Stimulated activated CD4-positive, alpha-beta T cell treated with anti-CD3 and anti-CD28 coated beads, TNF-alpha, amount 100 ng/mL, for 24 hours (primary cell): ENCODE measurements at places on chromosomes 1 and 21.

DNA sequence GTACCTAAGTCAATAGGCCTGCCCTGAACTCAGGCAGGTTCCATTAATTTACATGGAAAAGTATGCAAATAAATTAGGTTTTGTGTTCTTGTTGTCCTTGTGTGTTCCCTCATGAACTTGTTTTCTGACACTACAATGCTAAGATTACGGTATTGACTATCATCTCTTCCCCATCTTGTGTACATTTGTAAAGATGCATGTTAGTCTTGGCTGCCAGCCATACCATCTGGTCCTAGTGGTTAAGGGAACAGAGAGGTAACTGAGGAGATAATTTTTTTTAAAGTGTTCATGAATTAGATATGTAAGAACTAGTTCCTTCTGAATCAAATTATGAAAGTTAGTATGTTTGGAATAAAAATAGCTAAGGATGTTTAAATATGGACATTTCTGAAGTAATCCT is 167.6 kb upstream of the ADAMTS5 start:
- DNase-seq, result no peak

GRCh38 chr21:45601551-45601950 is 42.0 kb upstream of the PCBP3 start:
- no peak for DNase-seq

DNA sequence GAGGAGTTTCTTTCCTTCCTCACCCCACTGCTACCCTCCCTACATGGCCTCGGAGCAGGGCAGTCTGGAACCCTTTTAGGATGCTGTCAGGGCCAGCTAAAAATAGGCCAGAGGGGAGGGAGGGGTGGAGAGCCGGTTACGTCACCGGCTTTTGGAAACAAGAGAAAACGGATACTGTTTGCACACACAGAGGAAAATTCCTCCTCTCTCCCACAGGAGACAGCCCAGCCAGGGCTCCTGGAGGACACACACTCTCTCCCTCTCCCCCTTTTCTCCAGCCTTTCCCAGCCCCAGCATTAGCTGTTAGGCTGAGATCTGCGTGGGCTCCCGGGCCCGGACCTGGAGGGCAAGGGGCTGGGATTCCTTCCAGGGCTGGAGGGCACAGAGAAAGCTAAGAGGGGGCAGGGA is 20.0 kb upstream of the ALDH4A1 start:
- DNase-seq, result no peak

DNA sequence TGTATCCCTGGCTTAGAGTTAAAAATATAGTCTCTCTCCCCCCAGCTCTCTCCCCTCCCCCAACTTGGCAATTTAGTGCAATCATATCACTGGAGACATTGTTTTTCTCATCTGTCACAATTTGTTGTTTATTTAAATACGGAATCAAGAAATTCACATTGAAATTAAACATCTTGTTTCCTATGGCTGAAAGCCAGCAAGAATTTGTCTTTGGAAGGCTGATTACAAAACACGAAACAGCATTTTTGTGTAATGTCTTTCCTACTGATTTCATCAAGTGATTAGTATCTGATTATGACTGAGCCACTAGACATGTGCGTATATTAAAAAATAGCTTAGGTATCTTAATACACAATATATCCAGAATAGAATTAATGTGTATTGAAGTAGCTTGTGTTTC is 119.7 kb downstream of the LYPLAL1 start:
- DNase-seq, result no peak

DNA sequence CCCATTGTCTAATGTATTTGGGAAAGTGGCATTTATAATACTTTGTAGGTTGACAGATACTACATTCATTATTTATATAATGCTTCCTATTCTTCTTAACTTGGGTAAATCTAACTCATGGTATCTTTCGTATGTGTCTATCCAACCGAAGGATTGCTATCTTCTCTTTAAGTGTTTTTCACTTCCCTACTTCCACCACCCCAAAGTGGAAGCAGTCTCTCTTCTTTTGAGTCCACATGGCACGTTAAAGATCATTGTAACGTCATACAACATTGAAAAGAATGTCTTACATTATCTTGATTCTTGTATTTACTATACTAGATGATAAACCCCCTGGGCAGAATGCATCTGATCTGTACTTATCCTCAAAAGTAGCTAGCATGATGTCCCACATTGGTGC is 21.2 kb downstream of the ATP1A1 start:
- DNase-seq, result no peak

DNA sequence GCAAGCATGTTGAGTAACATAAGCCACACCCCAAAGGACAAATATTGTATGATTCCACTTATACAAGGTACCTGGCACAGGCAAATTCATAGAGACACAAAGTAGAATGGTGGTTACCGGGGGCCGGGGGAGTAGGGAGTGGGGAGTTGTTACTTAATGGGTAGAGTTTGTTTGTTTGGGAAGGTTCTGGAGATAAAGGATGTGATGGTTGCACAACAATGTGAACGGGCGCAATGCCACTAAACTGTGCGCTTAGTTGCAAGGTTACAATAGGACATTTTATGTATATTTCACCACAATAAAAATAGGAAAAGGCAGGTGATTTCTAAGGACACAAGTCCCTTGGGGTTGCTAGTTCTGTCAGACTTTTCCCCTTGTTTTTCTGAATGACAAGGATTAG is 516.6 kb downstream of the KIF26B start:
- DNase-seq, result no peak

DNA sequence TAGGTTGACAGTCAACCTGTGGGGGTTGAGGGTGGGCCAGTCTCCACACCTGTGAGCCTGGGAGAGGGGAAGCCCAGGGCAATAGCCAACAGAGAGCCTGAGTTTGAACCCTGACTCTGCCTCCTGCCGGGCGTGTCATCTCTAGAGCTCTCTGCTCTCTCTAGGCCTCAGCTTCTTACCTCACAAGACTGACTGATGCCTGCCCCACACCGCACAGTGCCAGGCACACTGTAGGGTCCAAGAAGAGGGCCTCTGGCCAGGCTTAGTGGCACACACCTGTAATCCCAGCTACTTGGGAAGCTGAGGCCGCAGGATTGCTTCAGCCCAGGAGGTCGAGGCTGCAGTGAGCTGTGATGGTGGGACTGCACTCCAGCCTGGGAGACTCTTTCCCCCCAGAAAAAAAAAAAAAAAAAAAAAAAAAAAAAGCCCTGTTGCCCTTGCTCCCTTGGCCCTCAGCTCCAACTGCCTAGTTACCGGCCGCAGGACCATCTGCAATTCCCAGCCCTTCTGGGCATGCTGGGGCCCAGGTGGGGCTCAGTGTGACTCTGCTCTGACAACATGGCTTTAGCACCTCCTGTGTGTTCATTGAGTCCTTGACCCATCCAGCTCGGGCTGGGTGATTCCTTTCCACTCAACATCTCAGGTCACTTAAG is 25.1 kb downstream of the GRHL3 start:
- no peak for DNase-seq

GRCh38 chr1:200082329-200082728 is 54.8 kb downstream of the NR5A2 start:
- no peak for DNase-seq

DNA sequence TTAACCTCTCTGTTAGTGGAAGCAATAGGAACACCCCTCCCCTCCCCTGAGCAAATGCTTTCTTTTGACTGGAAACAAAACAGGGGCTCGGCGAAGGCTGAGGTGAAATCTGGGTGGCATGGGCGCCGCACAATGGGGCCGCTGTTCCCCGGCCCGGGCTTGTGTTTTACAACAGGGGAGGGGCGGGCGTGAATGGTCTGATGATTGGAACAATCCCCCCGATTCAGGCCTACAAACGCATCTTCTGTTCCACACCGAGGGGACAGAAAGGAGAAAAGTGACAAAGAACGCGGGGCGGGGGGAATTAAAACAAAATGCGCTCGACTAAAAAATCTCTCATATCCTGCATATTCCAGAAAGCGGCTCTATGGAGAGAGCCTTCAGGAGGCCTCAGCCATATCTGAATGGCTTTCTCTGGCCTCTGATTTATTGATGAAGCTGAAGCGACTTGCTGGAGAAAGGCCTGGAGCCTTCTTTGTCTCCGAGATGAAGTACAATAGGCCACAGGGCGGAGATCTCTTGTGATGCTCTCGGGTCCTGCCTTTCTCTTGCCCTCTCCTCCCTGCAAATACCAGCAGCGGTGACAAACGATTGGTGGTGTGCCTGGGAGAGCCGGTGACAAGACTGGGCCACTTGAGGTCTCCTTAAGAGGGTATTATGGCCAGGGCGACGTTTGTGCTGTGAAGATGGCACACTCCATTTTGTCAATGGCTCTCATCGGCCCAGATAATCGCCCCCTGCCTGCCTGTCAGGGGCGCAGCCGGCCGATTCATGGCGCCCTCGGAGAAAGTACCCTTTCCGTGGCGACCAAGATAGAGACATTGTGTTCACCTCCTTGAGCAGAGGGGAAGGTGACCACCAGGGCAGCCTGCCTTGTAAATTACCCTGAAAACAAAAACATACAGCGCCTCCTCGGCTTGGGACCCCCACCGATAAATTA is 47.1 kb upstream of the OLIG2 start:
- no peak for DNase-seq

- no peak for DNase-seq
Observed at GRCh38 chr1:110682898-110683297, 8.2 kb upstream of the KCNA3 start.

- DNase-seq, result no peak
Observed at GRCh38 chr1:44141531-44141930, at the start of gene KLF18. Gene KLF18, minus strand, starts transcription at chr1:44141631. Its CDS starts 0 bp downstream, at chr1:44141631.

GRCh38 chr1:203096566-203096965 is 10.8 kb upstream of the MYOG start:
- no peak for DNase-seq

- no peak for DNase-seq
Observed at GRCh38 chr1:224727351-224728289, 111.5 kb downstream of the CNIH3 start.

DNA sequence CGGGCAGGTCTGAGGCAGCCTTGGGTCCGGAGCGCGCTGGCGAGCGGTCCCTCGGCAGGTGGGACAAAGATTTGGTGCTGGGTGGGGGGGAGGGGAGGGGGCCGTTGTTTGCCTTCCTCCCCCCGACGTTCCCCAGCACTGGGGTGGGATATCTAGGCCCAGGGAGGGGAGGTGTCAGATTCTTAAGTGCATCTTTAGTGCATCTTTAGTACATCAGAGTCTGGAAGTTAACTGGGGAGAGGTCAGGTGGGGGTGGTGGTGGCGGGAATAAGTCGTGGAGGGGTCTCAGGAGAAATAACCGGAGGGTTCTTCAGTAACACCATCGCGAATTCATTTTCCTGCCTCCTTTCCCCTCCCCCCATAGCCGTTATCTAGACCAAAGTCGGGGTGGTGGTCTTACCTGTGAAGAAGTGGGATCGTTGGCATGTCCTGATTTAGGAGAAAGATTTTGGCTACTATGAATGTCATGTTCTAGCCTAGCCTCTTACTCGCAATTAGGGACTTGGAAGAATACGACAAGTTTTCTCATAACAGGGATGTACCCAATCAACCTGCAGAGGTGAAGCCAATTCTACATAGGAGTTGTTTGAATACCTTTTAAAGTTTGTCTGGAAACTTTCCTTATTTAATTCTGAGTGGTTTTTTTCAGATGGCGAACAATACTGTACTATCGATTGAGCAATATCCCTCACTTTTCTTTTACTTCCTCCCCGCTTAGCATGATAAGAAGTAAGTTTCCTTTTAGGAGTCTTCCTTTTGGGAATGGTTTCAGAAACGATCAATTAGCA is 886 bp downstream of the ZMYM4 start:
- DNase-seq, result no peak

- no peak for DNase-seq
Observed at GRCh38 chr1:28110555-28110954, 22.1 kb upstream of the EYA3 start.

DNA sequence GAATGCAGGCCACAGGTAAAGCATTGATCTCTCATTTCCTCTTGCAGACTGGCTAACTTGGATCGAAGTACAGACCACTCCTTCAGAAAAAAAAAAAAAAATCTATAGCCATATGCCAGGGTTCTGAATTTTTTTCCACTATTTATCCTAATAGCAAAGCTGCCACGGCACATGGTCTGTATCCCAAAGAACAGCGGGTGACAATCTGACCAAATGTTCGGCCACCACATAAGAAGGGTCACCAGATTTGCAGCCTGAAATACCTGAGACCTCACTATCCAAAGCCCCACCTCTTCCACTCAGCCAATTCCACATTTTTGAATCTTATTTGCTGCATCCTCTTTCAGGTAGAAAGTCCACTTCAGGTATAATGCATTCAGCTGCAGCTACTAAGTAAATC is 55.6 kb upstream of the RGS7 start:
- no peak for DNase-seq

GRCh38 chr1:213621077-213621476 is 366.7 kb upstream of the PROX1 start:
- DNase-seq, result no peak

- no peak for DNase-seq
Observed at GRCh38 chr1:185376840-185377635, 60.0 kb upstream of the IVNS1ABP start.

- no peak for DNase-seq
Observed at GRCh38 chr1:61967750-61968149, 225.5 kb downstream of the PATJ start.

GRCh38 chr1:205122489-205122882 is 708 bp upstream of the RBBP5 start:
- no peak for DNase-seq

GRCh38 chr21:38054334-38054733 is 138.1 kb upstream of the KCNJ6 start:
- no peak for DNase-seq
